ENCODE measurements at places on chromosomes 7 and 10.

GRCh38 chr10:99430116-99430450, 341 bp downstream of the GOT1 start:
- DNase-seq: no peak

- DNase-seq: no peak
Observed at GRCh38 chr7:154647625-154648024, 355.3 kb downstream of the PAXIP1 start.

DNA sequence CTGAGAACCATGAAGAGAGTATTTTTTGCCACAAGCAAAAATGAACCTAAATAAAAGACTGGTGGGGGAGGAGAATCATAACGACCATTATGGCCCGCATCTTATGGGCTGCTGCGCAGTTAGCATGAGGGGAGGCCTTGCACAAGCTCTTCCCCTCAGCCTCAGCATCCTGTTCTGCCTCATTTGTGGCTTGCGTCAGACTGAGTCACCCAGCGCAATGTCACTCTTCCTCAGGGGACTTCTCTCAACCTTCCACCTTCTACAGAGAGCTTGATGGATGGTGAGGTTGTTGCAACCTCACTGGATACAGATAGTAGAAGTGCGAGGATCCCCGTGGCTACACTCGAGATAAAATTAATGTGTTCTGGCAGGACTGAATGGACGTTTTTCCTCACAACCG, 16.8 kb upstream of the GPR15LG start:
- no peak for DNase-seq

GRCh38 chr7:130896898-130897514, 163.0 kb upstream of the KLF14 start:
- peak; percentile 51 for DNase-seq

- no peak for DNase-seq
Observed at GRCh38 chr10:108629834-108630233, 1293.5 kb downstream of the XPNPEP1 start.

GRCh38 chr10:19987931-19988330, 171.7 kb downstream of the PLXDC2 start:
- no peak for DNase-seq

DNA sequence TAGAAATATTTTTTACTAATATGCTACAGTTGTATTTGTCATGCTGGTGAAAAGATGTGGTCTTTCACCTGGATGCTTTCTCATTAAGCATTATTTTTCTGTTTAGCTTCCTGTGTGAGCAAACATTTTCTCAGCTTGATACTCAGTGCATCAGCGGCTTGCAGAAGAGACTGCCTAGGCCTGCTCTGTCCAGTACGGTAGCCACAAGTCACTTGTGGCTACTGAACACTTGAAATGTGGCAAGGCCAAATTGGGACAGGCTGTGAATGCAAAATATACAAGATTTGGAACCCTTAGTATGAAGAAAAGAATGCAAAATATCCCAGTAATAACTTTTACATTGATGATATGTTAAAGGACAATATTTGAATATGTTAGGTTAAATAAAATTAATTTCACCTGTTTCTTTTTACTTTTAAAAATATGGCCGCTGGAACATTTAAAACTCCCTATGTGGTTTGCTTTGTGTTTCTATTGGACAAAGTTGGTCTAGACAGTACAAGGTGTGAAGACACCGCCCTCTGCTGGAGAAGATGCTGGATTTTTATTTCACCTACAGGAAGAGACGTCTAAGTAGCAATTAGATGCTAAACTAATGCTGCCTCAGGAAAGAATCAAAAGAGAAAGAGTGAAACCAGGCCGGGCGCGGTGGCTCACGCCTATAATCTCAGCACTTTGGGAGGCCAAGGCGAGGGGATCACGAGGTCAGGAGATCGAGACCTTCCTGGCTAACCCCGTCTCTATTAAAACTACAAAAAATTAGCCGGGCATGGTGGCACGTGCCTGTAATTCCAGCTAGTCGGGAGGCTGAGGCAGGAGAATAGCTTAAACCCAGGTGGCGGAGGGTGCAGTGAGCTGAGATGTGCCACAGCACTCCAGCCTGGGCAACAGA, 5.3 kb downstream of the SRGN start:
- peak; percentile 23 for DNase-seq

DNA sequence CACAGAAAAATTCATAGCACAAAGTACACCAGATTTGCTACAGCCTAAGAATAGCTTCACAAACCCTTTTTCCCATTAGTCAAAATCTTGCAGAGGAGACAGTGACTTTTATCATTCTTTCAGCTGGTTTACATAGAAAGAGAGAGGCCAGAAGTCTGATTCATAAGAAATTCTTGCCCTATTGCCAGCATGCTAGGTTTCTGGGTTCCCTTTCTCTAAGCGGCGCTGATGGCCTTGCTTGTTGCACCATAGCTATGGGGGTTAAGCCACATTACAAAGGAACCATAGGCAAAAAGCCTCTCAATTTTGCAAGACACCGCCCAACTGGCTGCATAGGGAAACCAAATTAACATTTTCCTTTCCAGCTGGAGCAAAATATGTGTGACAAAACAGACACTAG, 87.4 kb downstream of the ZNF467 start:
- DNase-seq: no peak

DNA sequence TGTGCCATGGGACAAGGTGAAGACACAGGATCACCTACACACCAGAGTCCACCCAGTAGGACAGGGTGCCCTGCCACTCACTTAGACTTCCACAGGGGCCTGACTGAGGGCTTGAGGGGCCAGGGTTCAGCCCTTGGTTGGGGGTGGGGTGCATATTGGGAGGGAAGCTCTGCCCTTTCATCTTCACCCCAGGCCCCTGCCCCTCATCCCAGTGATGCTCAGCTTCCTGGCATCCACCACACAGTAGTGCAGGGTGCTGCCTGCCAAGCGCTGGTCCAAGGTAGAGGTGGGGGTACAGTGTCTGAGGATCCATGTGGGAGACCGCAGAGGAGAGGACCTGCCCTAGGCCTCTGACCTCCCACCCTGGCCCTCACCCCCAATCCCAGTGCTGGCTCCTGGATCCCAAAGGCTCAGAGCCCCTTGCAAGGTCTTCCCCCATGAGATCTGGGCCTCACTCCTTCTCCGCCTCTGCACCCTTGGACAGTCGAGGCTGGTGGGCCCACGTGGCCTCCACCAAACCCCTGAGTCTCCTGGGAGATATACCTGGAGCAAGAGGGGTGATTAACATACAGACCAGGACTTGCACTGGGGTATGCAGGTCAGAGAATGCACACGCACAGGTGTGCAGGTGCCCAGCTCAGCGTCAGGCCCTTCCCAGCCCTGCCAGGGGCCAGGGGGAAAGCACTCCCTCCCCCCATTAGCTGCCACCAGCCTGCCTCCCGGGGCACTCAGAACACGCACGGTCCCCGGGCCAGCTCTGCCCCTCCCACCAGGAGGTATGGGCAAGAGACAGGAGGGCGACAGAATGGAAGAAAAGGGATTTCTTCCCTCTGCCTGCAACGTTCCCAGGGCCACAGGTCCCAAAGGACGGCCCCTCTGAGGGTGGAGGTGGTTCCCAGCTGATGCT, 8.6 kb upstream of the IRF5 start:
- no peak for DNase-seq

DNA sequence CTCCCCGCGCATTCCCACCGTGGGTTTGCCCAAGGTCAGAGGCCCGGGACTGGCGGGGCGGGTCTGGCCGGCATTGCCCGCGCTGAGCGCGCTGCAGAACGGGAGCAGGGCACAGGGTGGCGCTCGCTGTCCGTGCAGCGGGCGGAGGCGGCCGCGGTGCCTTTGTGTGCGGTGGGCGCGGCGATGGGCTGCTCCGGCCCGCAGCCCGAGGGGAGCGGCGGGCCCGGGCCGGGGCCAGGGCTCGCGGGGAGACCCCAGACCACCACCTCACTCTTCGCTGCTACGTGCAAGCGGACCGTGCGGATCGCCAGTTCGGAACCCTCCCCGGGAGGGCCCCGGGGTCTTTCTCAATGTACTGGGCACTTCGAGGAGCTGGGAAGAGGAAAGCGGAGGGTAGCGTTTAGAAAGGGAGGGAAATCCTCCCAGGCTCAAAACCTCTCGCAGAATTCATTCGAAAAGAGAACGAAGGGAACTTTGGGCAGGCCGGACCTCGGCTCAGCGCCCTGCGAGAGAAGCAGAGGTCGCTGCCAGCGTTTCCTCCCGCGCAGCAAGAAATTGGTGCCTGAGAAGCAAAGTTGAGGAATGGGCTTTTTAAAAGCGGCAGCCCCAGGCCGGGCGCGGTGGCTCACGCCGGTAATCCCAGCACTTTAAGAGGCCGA, 8.5 kb downstream of the SP8 start:
- DNase-seq: peak; percentile 42

DNA sequence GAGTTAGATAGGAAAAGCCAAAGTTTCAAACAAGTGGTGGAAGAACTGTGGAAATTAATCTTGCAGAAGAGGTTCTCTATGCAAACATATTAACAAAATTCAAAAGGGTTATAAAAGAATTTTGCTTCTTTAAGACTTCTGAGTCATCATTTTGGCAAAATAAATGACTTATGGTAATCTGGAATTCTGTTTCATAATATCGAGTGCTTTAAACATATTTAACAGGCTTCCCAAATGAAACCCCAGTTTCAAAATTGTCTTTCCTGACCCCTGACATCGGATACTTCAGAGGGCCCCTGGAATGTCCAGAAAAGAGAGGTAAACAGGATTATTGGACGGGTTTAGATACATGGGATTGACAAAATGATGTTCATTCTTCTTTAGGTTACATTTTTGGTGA, 444.6 kb downstream of the HTR7 start:
- no peak for DNase-seq

- DNase-seq: no peak
Observed at GRCh38 chr10:31897506-31897905, 31.1 kb downstream of the ARHGAP12 start.

- no peak for DNase-seq
Observed at GRCh38 chr7:35839860-35840854, 39.3 kb downstream of the SEPTIN7 start.

DNA sequence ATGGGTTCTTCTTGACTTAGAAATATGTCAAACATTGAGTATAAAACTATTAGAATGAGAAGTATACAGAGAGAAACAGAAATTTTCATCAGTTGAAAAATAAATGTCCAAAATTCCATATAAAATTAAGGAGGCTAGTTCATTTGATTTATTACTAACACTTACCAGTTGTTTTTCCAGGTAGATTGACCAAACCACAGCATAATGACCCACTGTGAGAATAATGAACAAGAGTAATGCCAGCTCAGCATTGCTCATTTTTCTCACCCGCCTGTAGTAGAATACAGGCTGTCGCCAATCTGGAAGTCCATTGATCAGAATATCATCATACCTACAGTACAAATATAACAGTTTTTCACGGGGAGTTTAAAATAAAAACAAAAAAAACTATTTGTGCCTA, 82.9 kb downstream of the DNAJC1 start:
- no peak for DNase-seq

DNA sequence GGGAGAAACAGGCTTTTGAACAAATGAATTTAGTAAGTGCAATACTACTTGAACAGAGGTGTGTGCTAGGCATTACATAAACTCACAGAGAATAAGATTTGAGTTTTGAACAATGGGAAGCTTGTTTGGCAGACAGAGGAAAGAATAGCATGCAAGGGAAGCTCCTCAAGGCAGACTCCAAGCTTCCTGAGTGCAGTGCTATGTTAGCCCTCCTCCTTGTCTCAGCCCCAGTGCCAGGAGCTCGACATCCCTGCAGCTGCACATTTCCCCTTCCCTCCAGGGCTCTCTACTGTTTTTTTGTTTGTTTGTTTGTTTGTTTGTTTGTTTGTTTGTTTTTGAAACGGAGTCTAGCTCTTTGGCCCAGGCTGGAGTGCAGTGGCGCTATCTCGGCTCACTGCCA, 237.5 kb downstream of the IPMK start:
- DNase-seq: no peak

DNA sequence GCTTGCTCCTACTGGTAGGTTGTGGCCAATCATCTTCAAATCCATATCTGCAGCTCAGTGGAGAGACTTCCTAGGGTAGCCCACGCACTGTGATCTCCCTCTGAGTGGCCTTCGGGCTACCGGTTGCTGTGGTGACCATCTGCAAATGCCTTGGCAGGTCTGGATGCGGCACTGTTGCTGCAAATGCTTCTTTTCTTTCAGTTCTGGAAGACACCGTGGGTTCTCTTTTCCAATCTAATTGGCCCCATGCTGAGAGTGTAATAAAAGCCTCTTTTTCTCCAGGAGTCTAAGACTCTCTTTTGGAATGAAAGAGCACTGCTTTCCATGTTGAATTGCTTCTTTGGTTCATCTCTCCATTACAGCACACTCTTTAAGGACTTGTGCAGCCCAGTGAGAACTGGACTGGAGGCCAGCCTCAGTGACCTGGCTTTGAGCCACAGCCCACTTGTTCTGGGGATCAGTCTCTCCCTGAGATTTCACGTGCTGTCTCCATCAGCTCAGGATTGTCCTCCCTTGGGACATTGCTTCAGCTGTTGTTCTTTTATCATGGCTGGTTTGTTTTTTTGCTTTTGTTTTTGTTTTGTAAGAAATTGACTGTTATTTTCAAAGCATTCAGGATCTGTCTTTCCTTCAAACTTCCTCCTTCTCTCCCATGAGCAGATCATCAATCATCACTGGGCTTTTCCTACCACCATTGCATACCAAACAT, 286.6 kb downstream of the BMPER start:
- DNase-seq: no peak
